ENCODE measurements at places on chromosomes 6 and 20.

DNA sequence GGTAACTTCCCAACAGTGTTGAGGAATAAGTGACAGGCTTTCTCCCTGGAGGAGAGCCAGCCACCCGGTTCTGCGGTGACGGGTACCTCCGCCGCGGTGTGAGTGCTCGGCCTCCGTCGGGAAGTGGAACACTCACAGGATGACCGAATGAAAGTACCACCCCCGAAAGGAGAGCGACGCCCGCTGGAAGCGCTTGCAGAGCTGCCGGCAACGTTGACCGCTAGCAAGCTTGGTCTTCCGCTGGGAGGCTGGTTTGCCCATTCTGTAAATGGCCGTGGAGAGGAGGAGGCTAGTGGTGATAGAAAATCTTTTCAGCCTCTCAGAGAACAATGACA, 614 bp upstream of the TMEM242 start:
- peak overlapping the region; percentile 97 for H3K4me3 ChIP-seq
- H3K27me3 ChIP-seq, result no peaks in the 10 kb centered on the region

DNA sequence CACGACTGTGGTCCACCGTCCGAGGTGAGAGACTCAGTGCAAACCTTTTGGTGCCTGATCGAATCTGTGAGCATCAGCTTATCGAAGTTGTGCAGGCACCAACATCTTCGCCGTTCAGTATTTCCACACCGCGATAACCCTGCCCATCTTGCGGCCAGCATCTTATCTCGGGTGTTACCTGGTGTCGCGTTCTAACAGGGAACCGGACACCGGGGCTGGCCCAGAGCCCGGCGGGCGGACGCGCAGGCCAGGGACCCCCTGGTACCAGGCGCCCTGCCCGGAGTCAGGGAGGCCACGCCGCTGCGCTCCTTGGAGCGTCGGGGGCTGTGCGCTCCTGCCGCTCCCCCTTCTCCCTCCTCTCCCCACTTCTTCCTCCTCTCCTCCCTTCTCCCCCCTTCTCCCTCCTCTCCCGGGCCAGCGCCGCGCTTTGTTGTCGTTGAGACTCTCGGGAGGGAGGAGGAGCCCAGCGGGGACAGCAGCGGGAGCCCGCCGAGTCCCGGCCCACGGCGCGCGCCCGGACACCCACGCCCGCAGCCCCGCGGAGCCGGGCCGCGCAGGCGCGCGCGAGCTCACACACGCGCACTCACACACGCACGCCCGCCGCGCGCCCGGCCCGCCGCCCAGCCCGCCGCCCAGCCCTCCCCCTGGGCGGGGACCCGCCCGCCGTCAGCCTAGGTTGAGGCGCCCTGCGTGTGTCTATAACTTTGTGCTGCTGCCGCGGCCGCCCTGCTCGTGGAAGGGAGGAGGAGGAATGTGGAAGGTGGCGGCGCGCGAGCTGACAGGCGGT, 1.4 kb upstream of the FOXO3 start:
- DNase-seq, result no peak
- H3K27me3 ChIP-seq, result no peaks in the 10 kb centered on the region
- H3K27ac ChIP-seq, result peak overlapping the region; percentile 88
- no peaks in the 10 kb centered on the region for H3K36me3 ChIP-seq
- H3K4me1 ChIP-seq, result peaks cover 21% of the 10 kb centered on the region

DNA sequence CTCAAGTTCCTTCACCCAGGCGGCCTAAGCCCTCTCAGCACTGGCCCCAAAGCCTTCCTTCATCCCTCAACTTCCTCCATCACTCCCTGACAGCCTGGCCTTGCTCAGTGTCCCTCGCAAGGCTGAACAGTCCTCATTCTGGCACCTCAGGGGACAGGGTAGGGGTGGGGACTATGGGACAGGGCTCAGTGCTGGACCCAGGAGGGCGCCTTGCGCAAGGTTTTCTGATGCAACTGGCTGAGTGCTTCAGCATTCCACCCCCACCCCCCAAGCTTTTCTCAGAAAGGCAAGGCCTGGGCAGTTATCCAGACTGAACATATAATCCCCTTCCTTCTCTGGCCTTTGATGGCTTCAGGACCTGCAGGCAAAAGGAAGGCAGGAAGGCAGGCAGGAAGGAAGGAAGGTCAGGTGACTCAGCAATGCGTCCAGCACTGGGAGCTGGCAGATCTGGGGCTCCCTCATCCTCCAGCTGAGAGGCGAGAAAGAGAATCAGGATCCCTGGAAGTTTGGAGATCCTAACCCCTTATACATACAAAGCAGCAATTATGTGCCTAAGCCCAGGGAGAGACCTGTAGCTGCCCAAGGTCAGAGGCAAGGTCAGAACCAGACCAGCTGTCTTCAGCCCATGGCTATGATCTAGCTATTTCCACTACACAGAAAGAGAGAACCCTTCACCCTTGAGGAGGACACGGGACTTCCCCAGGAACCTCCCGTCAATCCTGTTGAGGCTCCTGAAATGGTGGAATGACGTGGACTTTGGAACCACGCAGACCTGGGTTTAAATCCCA, 8.6 kb upstream of the TRIB3 start:
- H3K27me3 ChIP-seq, result no peaks in the 10 kb centered on the region
- DNase-seq, result no peak
- H3K4me1 ChIP-seq, result peaks cover 6% of the 10 kb centered on the region
- H3K4me3 ChIP-seq, result no peak overlapping the region
- H3K27ac ChIP-seq, result peak overlapping the region; percentile 70

DNA sequence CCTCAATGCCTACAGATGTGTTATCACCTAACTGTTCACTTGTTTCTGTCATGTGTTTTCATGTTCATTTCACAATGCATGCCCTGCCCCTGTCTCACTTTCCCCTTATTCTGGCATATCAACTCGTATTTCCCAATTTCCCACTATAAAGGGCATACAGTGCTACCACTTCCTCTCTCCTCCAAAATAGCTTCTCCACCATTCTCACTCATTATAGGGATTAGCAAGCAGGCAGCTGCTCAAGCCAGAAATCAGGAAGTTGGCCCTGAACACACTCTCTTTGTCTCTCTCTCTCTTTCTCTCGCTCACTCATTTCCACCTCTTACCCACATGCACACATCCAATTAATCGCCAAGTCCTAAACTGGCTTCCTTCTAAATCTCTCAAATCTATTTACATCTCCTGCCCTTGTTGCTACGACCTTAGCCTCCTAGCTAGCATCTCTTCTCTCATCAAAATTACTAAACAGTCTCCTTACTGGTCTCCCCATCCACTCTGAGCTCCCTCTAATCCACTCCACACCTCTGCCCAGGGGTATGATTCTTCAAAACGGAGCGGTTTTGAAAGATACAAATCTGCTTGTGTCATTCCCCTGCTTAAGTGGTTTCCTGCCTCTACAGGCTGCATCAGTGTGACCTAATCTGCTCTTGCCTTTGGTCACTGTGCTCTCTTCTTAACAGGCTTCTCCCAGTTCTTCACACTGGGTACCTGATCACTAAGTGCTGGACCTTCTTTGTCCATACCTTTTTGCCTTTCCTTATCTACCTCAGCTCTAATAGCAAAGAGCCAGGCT, 196.2 kb downstream of the BTBD9 start:
- no peaks in the 10 kb centered on the region for H3K36me3 ChIP-seq
- no peaks in the 10 kb centered on the region for H3K27me3 ChIP-seq
- no peak overlapping the region for H3K27ac ChIP-seq
- H3K4me3 ChIP-seq, result no peak overlapping the region
- peaks cover 4% of the 10 kb centered on the region for H3K4me1 ChIP-seq

DNA sequence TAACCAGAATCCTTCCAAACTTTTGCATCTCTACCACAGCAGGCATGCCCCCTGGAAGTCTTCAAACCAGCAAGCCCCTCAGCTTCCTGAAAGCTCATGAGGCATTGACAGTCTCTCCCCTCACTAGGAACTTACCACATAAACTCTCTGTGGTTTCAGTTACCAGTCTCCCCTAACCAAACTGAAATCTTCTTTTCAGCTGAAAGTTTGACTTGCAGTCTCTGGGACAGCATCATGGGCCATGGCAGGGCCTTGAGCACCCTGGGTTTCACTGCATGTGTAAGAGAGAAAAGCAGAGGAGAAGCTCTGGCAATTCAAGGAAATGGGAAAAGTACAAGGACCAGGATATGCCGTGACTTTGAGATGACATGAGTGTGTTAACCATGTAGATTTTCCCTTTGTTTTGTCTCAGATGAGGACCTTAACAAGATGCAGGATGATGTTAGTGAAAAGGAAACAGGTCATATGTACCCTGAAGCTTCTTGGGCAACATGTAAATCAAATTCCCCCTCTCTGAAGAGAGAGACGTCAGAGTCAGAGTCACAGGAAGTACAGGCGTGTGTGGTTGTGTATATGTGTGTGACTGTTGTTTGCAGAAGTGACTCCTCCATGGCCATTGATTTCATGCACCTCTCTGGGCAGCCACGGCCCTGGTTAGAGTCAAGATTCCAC, 106.3 kb downstream of the TNFRSF21 start:
- H3K4me1 ChIP-seq, result no peaks in the 10 kb centered on the region
- no peaks in the 10 kb centered on the region for H3K36me3 ChIP-seq
- DNase-seq, result no peak
- no peaks in the 10 kb centered on the region for H3K27me3 ChIP-seq
- no peak overlapping the region for H3K4me3 ChIP-seq

DNA sequence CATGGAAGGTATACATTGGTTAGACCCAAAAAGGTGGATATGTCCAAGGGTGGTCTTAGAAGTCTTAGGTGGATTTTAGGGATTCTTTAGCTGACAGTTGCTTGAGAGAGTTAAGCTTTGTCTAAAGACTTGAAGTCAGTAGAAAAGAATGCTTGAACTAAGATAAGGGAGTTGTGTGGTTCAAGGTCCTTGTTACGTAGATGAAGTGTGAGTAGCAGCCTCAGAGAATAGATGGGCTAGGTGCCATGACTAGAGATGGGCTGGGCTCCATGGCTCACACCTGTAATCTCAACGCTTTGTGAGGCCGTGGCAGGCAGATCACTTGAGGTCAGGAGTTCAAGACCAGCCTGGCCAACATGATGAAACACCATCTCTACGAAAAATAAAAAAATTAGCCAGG, 1.7 kb downstream of the SHLD1 start:
- no peak overlapping the region for H3K4me3 ChIP-seq
- H3K27me3 ChIP-seq, result no peaks in the 10 kb centered on the region
- DNase-seq, result no peak
- H3K36me3 ChIP-seq, result no peaks in the 10 kb centered on the region
- no peak overlapping the region for H3K27ac ChIP-seq

GRCh38 chr6:40328986-40329545, 258.1 kb downstream of the LRFN2 start:
- H3K4me1 ChIP-seq, result no peaks in the 10 kb centered on the region
- no peak overlapping the region for H3K4me3 ChIP-seq
- H3K27me3 ChIP-seq, result peaks cover 2% of the 10 kb centered on the region
- no peak overlapping the region for H3K27ac ChIP-seq
- no peaks in the 10 kb centered on the region for H3K36me3 ChIP-seq

DNA sequence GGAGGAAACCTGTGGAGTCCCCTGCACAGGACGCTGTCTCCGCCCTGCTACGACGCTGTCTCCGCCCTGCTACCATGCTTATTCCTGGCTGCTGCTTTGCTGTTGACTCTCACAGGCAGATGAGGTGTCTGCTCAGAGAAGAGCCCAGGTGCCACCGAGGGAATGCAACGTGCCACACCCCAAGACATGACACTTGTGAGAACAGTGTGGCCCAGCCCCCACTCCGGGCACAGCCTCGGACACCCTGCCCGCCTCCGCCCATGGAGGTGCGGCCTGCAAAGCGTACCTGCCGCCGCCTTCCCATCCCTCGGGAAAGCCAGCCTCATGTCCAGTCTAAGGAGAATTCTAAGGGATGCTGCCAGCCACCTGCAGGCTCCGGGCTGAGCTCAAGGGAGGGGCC, 15.6 kb upstream of the MRGBP start:
- H3K4me3 ChIP-seq, result no peak overlapping the region
- H3K4me1 ChIP-seq, result no peaks in the 10 kb centered on the region
- no peaks in the 10 kb centered on the region for H3K36me3 ChIP-seq
- H3K27ac ChIP-seq, result no peak overlapping the region
- no peak for DNase-seq

DNA sequence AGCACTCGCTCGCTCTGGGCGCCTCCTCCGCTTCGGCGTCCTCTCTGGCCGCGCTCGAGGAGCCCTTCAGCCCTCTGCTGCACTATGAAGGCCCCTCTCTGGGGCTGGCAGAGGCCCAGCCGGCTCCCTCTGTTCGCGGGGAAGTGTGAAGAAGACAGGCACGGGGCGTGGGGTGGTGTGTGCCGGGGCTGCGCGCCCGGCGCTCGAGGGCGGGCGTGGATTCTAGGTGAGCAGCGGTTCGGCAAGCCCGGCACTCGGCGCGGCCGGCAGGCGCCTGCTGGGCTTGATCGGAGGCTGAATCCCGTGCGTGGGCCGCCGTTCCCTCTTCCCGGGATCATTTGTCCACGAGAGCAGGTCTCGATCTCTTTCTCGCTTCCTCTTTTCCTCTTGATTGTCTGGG, 153.0 kb downstream of the SLC35B3 start:
- H3K36me3 ChIP-seq, result no peaks in the 10 kb centered on the region
- no peaks in the 10 kb centered on the region for H3K27me3 ChIP-seq
- H3K27ac ChIP-seq, result no peak overlapping the region
- H3K4me3 ChIP-seq, result no peak overlapping the region

DNA sequence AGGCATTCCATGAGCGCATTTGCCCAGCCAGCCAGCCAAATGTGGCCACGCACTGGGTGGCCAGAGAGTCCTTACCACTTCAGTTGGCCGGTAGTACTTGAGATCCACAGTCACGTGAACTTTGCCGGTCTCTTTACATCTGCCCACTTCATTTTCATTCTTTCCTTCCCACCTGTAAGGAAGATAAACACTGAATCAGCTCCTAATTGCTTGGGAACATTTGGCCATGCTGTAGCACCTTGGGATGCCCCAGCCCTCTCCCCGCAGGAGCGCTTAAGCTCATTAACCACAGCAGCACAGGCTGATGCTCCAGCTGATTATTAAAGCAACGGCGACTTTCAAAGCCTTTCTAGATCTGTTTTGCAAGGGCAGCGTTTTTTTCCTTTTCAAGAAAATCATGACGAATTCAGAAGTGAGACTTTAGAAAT, 116.6 kb downstream of the FOXC1 start:
- H3K4me1 ChIP-seq, result no peaks in the 10 kb centered on the region
- H3K27ac ChIP-seq, result no peak overlapping the region
- no peak overlapping the region for H3K4me3 ChIP-seq
- H3K27me3 ChIP-seq, result no peaks in the 10 kb centered on the region
- DNase-seq, result no peak
- no peaks in the 10 kb centered on the region for H3K36me3 ChIP-seq

GRCh38 chr6:111995404-111995803, 58.5 kb upstream of the CCN6 start:
- H3K27ac ChIP-seq, result no peak overlapping the region
- H3K36me3 ChIP-seq, result no peaks in the 10 kb centered on the region
- peaks cover 32% of the 10 kb centered on the region for H3K27me3 ChIP-seq
- no peak overlapping the region for H3K4me3 ChIP-seq
- no peaks in the 10 kb centered on the region for H3K4me1 ChIP-seq
- no peak for DNase-seq

DNA sequence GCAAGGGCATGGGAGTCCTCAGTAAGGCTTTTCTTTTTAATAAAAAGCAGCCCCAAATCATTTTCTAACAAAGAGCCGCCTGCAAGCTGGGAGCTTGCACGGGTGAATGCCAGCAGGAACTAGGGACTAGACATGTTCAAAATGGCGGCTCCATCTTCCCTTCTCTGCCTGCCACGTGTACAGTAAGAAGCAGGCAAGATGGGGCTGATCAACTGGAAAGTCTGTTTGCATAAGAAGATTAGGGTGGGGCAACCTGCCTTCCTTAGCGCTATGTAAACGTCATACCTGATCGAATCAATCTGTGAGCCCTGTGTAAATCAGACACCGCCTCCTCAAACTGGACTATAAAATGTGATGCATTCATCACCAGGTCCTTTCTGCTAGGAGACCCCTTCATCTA, 299.4 kb upstream of the SOX4 start:
- no peaks in the 10 kb centered on the region for H3K36me3 ChIP-seq
- H3K27me3 ChIP-seq, result no peaks in the 10 kb centered on the region
- H3K4me1 ChIP-seq, result no peaks in the 10 kb centered on the region
- H3K4me3 ChIP-seq, result no peak overlapping the region
- no peak for DNase-seq

All from Panc1 (cell line).